ENCODE measurements at places on chromosomes 5 and 9.
A peak's percentile ranks its signal among the peaks of the same experiment; 100 is the strongest.

GRCh38 chr5:141902015-141902814 is 21.5 kb upstream of the DELE1 start:
- DNase-seq: no peak

GRCh38 chr9:107465467-107466451 is 23.8 kb downstream of the KLF4 start:
- peak; percentile 56 for DNase-seq

- no peak for DNase-seq
These were observed 2.3 kb upstream of the ACSL6 start for GRCh38 chr5:132013711-132014110.

DNA sequence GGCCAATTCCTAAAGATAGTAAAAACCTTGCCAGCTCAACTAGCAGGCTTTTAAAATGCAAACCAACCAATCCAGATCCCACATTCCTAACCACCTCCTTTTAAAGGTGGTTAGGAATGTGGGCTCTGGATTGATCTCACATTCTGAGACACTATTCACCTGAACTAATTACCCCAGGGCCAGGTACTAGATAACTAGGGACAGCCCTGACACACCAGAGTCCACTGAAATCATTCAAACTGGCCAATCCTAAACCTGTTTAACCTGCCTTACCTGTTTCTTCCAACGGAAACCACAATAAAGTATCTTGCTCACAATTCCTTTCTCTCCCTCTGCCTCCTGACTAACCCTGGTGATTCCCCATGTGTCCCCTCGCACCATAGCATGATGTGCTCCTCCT is 168.3 kb upstream of the DMAC1 start:
- DNase-seq: no peak

GRCh38 chr9:114033397-114034103 is 44.5 kb downstream of the AMBP start:
- DNase-seq: peak; percentile 15

- DNase-seq: no peak
These were observed 9.7 kb upstream of the CHD1 start for GRCh38 chr5:98938464-98938863.

All from activated CD4-positive, alpha-beta T cell treated with anti-CD3 and anti-CD28 coated beads for 48 hours (primary cell).